ENCODE measurements at places on chromosomes 2 and 18.

GRCh38 chr2:47058003-47058931 is 96.8 kb downstream of the STPG4 start:
- no peak for DNase-seq

DNA sequence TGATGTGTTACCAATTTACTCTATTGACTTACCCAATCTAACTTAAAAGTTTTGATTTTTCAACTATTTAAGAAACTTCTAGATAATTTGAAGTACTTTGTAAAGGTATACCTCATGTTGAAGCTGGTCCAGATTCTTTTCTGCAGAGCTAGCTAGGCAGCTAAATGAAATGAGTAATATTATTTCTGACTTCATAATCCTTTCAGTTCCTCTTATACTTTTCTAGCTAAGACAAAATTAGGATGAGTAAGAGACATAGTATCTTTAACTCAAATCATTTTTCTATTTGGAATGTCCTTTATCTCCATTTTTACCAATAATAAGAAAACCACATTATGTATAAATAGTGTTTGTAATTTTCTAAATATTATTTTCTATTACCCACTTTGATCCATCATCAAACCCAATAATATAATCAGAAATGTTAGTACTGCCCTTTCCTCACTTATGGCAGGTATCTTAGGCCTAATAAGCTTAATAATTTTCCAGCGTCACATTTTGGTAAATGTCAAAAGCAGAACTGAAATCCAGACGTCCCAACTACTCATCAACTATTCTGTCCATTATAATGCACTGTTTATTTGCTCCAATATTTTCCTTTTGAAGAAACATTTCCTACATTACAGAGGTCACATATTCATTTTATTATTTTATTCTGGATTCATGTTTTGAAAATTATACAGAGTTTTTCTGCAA is 456.6 kb downstream of the THSD7B start:
- DNase-seq: no peak

DNA sequence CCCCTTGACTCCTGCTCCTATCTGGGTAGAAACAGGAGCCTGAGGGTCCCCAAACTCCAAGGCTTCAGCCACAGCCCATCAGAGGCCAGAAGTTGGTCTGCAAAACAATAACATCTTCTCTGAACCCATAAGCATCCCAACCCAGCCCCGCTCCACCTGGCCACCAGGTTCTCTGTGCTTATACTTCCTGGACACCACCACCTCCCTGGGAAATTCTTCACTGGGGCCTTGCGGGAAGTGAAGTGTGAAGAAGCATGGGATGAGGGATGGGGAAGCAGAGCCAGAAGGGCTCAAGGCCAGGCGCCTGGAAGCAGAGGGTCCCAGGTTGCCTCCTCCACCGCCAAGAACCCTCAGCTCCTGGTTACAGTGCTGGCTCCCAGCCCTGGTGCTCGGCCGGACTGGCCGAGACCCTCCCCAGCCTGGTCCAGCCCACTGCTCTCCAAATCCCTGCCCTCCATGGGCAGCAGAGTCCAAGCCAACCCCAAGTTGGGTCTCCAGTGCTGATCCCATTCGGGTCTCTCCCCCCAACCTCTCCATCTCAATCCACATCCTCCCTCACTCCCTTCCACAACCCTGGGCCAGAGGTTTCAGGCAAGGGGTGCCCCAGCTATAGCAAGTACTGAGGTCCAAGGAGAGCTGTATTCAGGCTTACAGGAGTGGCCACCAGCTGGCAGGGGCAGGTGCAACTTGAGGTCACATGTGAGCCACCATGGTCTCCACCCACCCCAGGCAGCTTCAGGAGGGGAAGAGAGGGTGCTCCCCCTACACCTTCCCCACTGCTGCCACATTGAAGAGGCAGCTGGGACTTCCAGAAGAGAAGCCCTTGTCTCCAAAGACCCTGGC is 60.7 kb downstream of the TNS1 start:
- no peak for DNase-seq

GRCh38 chr18:58168221-58168620 is 124.2 kb downstream of the NEDD4L start:
- no peak for DNase-seq

DNA sequence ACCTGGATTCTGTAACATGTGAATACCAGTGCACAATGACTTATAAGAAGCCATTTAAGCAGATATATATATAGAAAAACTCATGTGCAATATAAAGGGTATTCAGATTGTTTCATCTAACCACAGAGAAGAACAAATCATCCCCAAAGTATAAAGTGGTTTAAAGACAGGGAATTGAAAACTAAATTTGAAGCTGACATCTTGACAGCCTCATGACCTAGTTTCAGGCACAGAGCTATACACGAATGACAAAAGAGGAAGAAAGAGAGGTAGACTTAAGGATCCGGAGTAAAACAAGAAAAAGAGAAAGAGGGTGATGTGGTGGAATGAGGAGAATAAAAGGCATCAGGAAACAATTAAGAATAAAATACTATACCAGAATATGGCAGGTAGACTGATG is 194.5 kb downstream of the EPHA4 start:
- DNase-seq: no peak

- no peak for DNase-seq
Measured at GRCh38 chr2:240649331-240649730, 24.1 kb downstream of the GPR35 start.

DNA sequence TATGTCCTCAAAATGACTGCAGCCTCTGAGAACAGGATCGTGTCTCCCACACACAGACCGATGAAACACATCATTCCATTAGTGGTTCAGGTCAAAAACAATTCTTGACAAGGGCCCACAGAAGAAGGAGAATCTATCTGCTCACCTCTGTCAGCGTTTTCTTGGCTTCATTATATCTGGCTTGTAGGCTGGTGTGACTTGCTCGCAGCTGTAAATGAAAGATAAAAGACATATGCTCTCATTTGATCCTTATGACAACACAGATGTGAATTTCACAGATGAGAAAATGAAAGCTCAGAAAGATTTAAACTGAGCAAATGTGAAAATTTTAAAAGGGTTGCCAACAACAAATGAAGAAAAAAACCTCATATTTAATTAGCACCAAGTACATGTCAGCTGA is 61.6 kb downstream of the CCDC93 start:
- no peak for DNase-seq

DNA sequence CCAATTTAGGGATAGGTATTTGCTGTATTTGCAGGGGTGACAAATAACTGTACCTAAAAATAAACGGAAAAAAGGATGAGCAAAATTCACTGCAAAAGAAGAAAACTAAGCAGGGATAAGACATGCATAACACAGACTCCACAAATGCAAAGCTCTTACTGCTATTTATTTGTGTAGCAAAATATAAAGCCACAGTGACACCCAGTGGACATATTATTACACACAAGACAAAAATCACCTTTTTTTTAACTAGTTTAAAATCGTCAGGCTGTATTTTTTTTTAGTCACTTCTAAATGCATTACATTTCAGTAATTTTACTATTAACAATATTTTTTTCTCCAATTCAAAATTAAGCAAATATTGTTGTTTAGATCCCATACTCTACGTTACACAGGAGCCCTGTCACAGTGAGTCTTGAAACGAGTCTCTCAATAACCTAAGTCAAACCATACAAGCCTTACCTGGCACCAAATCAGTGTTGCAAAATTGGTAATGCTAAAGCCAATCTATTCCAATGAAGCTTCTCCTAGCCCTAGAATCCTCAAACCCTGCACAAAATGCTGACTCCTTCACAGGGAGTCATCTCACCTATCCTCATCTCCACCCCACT is 23.7 kb downstream of the METTL4 start:
- no peak for DNase-seq

DNA sequence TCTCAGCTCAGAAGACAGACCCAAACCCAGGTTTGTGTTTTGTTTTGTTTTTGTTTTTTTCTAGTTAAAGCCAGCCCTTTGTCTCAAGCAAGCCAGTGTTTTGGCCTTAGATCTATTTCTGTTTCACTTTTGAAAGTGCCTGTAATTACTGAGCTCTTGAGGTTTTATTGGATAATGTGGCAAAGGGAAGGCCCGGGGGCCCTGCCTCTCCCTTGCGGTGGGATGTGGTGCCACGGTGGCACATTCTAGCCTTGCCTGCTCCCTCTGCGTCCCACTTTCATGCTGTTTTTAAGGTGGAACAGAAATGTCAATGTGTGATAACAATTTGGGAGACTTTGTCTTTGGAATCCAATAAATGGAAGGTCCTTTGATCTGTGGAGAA is 2.5 kb downstream of the HPCAL1 start:
- DNase-seq: no peak

- DNase-seq: no peak
Measured at GRCh38 chr2:184760931-184761330, 162.6 kb downstream of the ZNF804A start.

DNA sequence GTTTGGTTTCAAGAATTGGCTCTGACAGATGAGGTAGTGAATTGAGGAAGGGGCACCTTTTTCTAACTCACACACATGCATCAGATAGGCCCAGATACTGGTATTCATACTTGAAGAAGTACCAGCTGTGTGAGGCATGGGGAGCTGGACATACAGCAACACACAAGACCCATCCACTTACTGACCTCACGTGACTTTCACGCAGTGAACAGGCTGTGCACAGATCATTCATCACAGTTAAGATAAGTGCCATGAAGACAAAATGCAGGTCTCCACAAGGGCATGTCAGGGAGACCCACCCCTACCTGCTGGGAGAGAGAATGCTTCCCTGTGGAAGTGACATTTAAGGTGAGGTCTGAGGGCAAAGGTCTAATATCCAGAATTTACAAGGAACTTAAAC is 38.6 kb downstream of the SP110 start:
- DNase-seq: no peak

DNA sequence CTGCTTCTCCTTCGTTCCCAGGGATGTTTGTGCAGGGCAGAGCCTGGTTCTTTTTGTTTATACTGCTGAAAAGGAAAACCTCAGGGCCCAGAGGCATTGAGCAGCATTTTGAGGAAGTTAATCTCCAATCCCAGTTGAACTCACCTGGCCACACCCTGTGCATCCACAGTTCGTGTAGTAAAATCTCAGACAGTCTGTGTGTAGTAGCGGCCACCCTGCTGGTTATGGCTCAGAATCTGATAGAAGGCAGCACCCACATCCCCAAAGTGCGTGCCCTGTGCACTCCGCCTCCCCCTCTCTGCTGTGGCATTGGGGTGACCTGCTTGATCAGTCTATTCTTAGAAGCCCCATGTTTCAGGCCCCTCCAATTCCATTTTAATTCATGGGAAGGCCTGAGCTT is 10.9 kb downstream of the TRIB2 start:
- DNase-seq: no peak

DNA sequence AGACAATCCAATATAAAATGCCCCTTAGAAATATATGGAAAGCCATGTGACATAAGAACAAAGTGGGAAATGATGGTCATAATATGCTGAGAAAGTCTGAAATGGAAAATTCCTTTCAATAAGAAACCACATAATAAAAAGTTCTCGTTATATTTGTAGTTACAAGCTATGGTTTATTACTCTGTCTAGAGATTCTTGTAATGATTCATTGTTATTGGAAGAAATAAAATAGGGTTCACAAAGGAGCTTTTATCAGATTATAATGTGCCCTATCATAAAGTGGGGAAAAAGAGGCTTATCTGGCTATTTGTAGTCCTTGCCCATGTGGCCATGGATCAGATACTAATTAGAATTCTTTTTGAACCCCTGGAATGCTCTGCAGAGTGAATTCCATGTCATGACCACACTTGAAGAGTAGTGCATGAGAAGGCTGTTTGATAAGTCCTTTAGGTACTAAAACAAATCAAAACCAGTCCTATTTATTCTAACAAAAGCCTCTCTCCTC is 420.7 kb upstream of the NRP2 start:
- no peak for DNase-seq

DNA sequence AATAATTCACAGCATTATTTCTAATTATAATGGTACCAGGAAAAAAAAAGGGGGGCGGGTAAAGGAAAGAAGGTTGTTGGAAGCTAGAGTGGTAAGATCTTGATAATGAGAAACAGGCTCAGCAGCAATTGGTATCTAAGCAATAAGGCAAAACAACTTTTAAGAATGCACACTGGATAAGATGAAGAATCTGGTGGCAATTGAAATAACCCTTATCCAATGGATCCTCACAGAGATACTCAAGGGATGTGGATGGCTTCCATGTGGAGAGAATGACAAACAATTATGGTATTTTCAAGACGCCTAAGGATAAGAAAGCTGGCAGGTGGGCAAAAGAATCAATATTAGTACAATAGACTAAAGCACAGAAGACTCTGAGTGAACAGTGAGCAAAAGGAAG is 153.6 kb downstream of the UPP2 start:
- DNase-seq: no peak

GRCh38 chr2:177063331-177063730 is 149.3 kb upstream of the HNRNPA3 start:
- no peak for DNase-seq

DNA sequence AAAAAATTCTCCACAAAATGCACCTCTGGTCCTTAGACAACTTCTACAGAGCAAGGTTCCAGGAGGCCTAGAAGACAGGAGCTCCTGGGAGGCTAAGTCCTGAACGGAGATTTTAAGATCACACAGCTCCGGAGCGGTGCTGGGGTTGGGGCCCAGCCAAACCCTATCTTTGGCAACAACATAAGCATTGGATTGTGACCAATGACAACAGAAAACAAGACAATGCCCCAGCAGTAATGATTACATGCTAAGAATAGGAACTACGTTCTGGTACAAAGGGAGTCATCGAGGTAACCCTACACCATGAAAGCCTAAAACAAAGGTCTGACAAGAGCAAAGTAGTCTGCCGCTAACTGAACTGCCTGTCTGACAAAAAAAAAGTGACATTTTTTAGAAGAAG is 171.2 kb downstream of the CMPK2 start:
- DNase-seq: no peak

DNA sequence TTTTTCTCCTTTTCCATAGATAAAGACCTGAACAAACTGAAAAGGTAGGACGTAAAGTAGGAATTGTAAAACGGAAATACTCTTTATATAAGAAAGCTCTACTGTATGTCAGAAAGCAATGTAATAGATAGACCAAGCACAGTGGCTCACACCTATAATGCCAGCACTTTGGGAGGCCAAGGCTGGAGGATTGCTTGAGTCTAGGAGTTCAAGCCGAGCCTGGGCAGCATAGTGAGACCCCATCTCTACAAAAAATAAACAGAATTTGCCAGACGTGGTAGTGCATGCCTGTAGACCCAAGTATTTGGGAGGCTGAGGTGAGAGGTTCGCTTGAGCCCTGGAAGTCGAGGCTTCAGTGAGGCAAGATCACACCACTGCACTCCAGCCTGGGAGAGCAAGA is 7.6 kb downstream of the ZNF397 start:
- DNase-seq: no peak

- peak; percentile 48 for DNase-seq
Measured at GRCh38 chr2:98465456-98466226, 21.0 kb downstream of the INPP4A start.
